ENCODE measurements at places on chromosomes 13 and 19. TPM values are rescaled to one million over a fixed set of nuclear protein-coding genes. Genes with fewer than 3 reads are reported as not detected.

- no peak for DNase-seq
These were observed 10.0 kb downstream of the GTPBP3 start for GRCh38 chr19:17347361-17347760.

Gene VMAC
- polyA plus RNA-seq: 5.8 TPM

GRCh38 chr13:21443171-21443570 lies 15.9 kb downstream of the ZDHHC20 start:
- DNase-seq: no peak

DNA sequence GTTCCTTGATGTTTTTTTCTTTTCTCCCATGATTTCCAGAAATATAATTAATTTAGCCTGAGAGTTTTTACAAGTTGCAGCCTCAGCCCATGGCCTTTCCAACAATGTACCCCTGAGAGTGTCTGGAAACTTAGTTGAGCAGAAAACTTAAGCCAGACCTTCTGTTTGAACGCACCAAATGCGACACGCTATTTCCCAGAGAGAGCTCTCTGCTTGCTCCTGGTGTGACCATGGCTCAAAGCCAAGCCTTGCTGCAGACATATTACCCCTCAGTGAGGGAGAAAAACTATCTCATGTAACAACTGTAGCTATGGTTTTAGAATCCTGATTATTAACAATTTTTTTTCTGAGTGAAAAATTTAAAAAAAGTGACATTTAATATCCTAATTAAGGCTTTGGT lies 1204.5 kb upstream of the SLC10A2 start:
- DNase-seq: no peak

Gene TBXA2R
- polyA plus RNA-seq: 2.9 TPM

- DNase-seq: no peak
These were observed 44.7 kb downstream of the EFNB2 start for GRCh38 chr13:106490569-106491321.

Gene ZNF541
- polyA plus RNA-seq: 0.23 TPM

DNA sequence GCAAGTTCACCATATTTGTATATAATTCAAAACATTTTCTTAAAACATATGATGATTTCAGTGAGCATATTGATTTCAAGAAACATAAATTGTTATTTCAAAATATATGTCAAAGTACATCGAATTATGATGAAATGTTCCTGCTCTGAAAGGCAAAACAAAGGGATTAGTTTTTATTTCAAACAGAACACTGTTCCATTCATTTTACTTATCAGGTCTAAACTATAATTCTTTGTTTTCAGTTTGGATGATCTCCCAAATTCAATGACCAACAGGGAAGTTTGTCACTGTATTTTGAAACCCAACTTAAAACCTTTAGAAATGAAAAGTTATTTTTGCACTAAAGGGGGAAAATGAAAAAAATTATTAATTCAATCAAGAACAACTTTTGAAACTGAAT lies 610.2 kb downstream of the SLITRK1 start:
- no peak for DNase-seq

DNA sequence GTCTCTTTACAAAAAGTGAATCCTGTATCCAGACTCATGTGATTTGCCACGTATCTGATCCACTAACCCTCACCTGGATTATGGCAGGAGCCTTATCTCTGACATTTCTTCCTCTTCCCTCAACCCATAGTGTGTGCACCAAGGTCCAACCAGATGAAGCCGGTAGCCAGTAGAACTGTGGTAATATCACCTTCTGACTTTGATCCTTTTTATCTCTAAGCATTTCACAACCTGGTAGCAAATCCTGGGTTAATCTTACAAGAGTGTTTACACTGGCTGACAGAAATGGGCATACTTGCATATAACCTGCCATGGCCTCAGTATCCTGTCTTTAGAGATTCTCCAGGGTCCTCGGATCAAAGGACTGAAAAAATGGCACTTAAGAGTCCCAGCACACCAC lies 1.9 kb downstream of the ZNF417 start:
- no peak for DNase-seq

Gene AP1M1
- polyA plus RNA-seq: 79.0 TPM

- DNase-seq: peak; percentile 85
These were observed 25.0 kb downstream of the TSSK6 start for GRCh38 chr19:19490214-19490968.

Gene IL17D
- 0.51 TPM for polyA plus RNA-seq

DNA sequence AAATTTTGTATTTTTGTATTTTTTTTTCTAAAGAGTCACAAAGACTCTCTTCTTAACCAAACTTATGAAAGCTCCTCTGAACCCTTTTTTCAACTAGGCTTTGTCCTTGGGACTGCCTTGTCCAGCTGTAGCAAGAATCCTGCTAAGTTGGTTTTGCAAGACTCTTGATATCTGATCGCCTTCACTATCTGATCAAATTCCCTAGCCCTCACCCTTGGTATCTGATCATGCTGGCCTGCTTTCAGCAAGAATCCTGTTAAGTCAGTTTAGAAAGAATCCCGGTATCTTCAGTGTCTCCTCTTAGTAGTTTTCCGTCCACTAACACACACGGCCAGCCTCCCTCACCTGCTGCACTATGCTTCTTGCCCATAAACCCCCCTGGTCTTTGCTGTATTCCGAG lies 1.9 kb upstream of the SIGLEC5 start:
- no peak for DNase-seq

GRCh38 chr13:43304945-43305344 lies 281.6 kb downstream of the DNAJC15 start:
- no peak for DNase-seq

DNA sequence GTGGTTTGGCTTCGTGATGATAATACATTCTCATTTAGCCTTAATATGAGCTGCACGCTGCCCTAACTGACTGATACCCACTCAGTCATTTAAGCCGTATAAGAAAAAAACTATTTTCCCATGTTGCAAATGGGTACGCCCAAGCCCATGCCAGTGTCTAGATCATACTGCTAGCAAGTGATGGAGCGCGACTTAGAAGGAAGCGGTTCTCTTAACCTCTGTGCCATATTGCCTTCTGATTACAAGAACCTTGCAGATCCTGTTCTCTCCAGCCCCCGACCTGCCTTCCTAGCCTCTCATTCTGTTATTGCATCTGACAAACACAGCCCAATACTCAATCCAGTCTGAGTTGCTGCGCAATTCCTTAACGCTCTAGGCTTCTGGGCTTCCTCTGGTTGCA lies 603 bp downstream of the GPALPP1 start:
- no peak for DNase-seq

GRCh38 chr19:4362101-4362828 lies 18.9 kb downstream of the MPND start:
- DNase-seq: no peak

GRCh38 chr19:15837221-15837731 lies 21.8 kb upstream of the OR10H1 start:
- peak; percentile 19 for DNase-seq

All from heart right ventricle (tissue), 16 donors.